A549 treated with GW870086 at 1 μM for 4 hours (cell line): ENCODE measurements at places on chromosomes 2 and 18. TPM values are rescaled to one million over a fixed set of nuclear protein-coding genes. Genes with fewer than 3 reads are reported as not detected.

The LINC00305 gene
- total RNA-seq, result not detected in 5 replicates

The RSAD2 gene
- 0.13 to 0.30 TPM (median 0.25 TPM) in 5 replicates for total RNA-seq

The SNTG2 gene
- total RNA-seq, result not detected in 5 replicates

The CD8B2 gene
- not detected in 5 replicates for total RNA-seq

The LRRC30 gene
- not detected in 5 replicates for total RNA-seq

The PTH2R gene
- total RNA-seq, result not detected in 5 replicates

The SERPINB8 gene
- total RNA-seq, result 7.8 to 12.2 TPM (median 8.8 TPM) in 5 replicates

The SCN3A gene
- not detected in 5 replicates for total RNA-seq

The TMEM169 gene
- total RNA-seq, result 0.31 to 0.64 TPM (median 0.42 TPM) in 5 replicates

The ITGA6 gene
- total RNA-seq, result 40.7 to 58.2 TPM (median 51.8 TPM) in 5 replicates

The RAB27B gene
- 8.1 to 12.4 TPM (median 9.0 TPM) in 5 replicates for total RNA-seq

The RAPGEF4 gene
- 0.09 to 0.69 TPM (median 0.28 TPM) in 5 replicates for total RNA-seq

The PCGF1 gene
- 29.9 to 37.9 TPM (median 34.5 TPM) in 5 replicates for total RNA-seq

The TSHZ1 gene
- total RNA-seq, result 4.5 to 7.2 TPM (median 5.8 TPM) in 5 replicates

The UGT1A4 gene
- total RNA-seq, result not detected in 5 replicates

The LRRTM1 gene
- not detected in 5 replicates for total RNA-seq

The TSGA10 gene
- 1.6 to 3.6 TPM (median 2.5 TPM) in 5 replicates for total RNA-seq

The REEP1 gene
- total RNA-seq, result 0.77 to 1.1 TPM (median 1.1 TPM) in 5 replicates

The HOXD4 gene
- 0.27 to 0.71 TPM (median 0.47 TPM) in 5 replicates for total RNA-seq

The PRSS56 gene
- total RNA-seq, result 0.09 to 0.16 TPM (median 0.11 TPM) in 5 replicates

The TDRD15 gene
- not detected in 5 replicates for total RNA-seq

The AMER3 gene
- not detected in 5 replicates for total RNA-seq

The COL4A3 gene
- 0.50 to 1.2 TPM (median 0.59 TPM) in 5 replicates for total RNA-seq

The TSPYL6 gene
- total RNA-seq, result not detected in 5 replicates

The C2orf78 gene
- not detected in 5 replicates for total RNA-seq

The UGT1A8 gene
- 0.07 to 0.28 TPM in 2 of 5 replicates, not detected in the others for total RNA-seq

The QPCT gene
- 20.7 to 24.1 TPM (median 21.2 TPM) in 5 replicates for total RNA-seq

The HRH4 gene
- total RNA-seq, result not detected in 5 replicates

The CACNB4 gene
- total RNA-seq, result 0.03 to 0.37 TPM (median 0.22 TPM) in 5 replicates

The RRM2 gene
- 164 to 245 TPM (median 239 TPM) in 5 replicates for total RNA-seq

The PLGLB1 gene
- 0.29 to 0.88 TPM (median 0.31 TPM) in 5 replicates for total RNA-seq

The LCT gene
- 0.02 to 0.07 TPM (median 0.03 TPM) in 5 replicates for total RNA-seq

The SALL3 gene
- total RNA-seq, result not detected in 5 replicates

The CKAP2L gene
- total RNA-seq, result 10.5 to 16.2 TPM (median 13.9 TPM) in 5 replicates

The CIDEA gene
- total RNA-seq, result not detected in 5 replicates

The MC5R gene
- not detected in 5 replicates for total RNA-seq
